ENCODE measurements at places on chromosomes 5 and 9.

GRCh38 chr9:117729375-117729774, 25.2 kb downstream of the TLR4 start:
- no peak for DNase-seq

DNA sequence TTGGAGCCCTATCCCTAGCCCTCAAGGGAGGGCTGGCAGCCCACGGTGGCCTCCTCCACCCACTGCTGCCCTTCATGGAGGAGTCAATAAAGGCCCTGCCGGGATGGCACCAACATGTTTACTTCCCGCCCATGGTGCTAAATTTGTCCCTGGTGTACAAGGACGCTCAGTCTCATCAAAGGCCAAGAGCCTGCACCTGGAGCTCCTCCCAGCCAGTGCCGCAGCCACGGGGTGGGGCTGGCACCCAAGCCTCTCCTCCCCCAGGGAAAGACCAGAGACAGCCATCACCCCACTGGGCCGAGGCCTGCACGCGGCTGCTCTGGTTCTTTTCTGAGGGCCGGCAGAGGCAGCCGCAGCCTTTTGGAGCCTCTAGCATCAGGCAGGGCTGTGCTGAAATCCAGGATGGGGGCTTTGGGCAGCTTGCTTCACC, 34.8 kb upstream of the RXRA start:
- no peak for DNase-seq

DNA sequence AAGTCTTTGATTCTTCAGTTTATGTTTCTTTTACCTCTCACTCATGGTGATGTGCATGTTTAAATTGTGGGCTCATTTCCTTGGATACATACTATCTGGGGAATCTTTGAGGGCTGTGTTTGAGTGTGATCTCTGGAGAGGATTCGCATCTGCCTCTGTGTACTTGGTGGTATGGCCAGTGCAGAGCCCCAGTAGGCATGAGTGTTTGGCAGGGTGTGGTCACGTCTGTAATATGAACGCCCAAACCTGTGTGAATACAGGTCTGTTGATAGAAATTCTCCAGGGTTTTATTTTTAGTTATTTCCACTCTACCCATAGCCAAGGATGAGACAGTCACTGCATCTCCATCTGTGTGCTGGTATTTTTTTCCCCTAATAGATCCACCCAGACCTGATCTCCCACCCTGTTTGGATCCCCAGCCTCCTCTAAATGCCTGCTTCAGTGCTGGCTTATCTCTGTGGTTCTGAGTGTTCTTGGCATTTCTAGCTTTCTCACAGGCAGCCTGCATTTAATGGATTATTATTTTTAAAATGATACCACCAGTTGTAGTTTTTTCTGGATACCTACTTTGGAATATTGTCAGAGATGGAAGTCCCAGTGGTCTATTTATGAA, 37.5 kb downstream of the TJP2 start:
- no peak for DNase-seq

DNA sequence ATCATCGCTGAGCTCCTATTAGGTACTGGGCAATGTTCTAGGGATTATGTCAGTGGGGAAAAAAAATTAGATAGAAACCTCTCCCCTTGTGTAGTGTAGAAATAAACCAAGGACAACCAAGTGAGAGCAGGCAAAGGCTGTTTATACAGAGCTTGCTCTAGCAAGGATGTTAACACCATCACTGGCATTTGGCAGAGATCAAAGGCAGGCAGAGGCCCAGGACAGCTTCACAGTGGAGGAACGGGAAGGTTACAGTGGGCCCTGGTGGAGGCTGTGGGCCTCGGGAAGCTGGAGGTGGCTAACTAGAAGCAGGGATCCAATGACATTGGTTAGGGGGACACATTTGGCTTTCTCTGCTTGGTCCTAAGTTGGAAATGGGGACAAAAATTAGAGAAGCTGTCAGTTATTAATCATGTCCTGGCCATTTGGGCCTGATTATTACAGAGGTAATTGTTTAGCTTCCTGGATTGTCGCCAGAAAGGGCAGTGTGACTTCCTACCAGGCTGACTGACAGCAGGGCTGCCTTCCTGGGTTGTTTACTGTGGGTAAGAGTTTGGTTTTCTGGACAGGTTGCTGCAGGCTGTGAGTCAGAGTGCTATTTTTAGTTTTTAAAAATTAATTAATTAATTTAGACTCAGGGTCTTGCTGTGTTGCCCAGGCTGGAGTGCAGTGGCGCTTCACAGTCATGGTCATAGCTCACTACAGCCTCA, 259.3 kb downstream of the ROR2 start:
- no peak for DNase-seq

DNA sequence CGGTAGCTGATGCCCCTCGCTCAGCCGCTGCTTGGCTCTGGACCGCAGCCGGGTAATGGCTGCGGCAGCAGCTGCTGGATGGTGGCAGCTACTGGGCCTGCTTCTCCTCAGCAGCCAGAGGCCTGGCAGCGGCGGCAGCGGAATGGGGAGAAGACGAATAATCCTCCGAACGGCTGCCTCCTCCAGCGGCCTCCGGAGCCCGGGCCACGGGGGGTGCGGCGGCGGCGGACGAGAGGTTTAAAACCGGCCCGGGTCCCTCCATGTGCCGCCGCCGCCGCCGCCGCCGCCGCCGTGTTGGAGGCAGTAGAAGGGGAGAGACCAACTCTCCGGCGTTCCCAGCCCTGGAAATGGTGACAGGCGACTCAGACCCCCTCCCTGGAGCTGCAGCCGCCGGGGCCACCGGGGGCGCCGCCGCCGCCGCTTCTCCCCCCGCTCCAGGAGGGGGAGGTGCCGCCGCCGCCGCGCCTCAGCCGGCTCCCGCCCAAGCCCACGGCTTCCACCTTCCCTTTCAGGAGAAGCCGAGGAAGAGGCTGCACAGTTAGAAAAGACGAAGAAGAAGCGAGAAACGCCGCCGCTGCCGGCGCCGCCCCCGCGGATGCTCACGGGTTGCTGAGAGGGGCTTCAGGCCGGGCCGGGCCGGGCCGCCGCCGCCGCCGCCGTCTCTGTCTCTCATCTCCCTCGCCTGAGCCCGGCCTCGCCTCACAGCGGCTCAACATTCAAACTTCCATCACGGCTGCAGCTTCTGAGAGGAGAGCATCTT, 118.4 kb upstream of the PRSS3 start:
- DNase-seq = peak; percentile 28

DNA sequence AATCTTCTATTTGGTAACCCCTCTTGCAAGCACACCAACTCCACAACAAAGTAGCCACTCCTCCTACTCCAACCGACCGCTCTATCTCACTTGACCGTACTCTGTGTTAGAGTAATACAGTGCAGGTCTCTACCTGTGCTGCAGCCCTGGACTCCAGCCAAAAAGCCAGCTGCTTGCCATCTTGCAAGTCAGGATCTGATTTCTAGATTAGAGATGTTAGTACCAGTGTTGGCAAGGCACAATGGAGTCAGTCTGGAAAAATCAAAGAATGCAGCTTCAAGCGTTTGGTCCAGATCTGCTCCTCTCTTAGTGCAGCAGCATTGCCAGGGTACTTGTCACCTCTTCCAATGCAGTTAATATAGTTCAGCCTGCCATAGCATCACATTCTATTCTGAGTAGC, 477.6 kb downstream of the ZSWIM6 start:
- no peak for DNase-seq

DNA sequence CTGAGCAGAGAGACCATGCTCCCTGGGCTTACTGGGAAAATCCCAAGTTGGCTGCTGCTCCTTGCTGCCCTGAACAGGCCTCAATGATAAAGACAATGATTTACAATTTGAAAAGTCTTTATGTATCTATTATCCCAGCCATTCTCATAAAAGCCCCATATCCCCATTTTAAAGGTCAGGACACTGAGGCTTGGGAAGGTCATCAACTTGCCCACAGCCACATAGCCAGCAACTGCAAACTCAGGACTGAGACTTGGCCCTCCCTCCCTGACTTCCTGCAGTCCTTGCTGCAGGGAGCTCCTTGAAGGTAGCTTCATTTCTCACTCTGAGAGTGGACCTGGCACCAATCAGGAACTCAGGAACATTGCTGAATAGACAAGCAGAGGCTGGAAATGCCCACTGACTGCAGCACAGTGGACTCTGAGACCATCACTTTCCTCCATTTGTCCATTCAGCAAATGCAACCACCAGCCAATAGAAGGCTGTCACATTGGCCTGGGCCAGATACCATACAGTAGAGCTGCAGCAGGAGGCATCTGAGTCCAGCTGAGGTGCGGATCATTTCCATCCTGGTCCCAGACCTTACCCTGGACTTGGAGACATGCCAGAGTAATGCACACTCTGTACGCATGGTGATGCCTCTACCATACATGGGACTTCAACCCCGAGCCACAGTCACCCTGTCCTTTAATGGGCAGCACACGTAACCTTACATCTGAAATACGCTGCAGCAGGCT, 18.3 kb downstream of the TNIP1 start:
- no peak for DNase-seq

DNA sequence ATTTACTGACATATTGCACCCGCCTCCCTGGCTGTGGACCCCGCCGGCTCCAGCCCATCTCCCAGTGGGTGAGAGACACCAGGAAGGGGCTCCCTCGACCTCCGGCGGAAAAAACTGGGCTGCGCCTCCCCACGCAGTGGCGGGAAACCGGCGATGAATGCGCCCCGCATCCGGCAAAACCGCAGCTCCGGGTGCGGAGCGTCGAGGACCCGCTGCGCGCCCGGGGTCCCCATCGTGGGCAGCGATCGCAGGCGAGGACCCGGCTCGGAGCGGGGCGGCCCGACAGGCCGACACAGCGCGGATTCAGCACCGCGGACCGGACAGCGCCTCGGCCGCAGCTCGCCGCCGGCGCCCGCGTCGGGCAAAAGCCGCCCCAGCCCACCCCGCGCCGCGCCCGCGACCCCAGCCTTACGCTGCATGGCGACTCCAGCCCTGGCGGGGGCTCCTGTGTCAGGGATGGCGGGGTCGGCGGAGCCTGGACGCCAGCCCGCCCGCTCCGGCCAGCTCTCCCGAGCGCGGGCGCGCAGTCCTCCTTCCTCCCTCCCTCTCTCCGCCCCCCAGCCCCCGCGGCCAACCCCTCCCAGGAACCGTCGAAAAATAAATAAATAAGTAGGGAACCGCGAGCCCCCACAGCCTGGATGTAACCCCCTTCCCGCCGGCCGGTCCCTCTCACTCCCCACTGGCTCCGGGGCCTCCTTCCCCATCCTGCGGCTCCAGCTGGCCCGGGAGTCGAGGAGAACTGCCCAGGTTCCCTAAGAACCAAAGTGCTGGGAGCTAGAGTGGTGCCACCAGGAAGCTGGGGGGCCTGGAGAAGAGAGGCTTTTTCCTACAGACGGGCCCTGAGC, 3.1 kb downstream of the LHX3 start:
- peak; percentile 30 for DNase-seq

DNA sequence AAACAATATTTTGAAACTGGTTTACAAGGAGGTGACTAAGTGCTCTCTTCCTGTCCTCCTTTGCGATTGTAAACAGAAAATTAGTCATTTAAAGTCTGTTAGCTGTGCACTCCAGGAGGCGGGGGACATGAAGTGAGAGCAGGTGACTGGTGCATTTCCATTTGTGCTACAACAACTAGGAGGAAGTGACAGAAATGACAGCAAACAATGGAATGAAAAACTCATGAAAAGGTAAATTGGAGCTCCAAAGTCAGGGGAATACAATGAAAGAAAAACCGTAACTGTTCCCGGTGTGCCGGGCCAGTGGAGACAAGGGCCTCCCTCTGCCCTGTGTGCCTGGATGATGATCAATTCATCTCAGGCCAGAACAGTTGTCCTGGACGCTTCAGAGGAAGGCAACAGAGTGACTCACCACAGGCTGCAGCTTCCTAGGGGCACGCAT, 439.9 kb downstream of the GADD45G start:
- no peak for DNase-seq

DNA sequence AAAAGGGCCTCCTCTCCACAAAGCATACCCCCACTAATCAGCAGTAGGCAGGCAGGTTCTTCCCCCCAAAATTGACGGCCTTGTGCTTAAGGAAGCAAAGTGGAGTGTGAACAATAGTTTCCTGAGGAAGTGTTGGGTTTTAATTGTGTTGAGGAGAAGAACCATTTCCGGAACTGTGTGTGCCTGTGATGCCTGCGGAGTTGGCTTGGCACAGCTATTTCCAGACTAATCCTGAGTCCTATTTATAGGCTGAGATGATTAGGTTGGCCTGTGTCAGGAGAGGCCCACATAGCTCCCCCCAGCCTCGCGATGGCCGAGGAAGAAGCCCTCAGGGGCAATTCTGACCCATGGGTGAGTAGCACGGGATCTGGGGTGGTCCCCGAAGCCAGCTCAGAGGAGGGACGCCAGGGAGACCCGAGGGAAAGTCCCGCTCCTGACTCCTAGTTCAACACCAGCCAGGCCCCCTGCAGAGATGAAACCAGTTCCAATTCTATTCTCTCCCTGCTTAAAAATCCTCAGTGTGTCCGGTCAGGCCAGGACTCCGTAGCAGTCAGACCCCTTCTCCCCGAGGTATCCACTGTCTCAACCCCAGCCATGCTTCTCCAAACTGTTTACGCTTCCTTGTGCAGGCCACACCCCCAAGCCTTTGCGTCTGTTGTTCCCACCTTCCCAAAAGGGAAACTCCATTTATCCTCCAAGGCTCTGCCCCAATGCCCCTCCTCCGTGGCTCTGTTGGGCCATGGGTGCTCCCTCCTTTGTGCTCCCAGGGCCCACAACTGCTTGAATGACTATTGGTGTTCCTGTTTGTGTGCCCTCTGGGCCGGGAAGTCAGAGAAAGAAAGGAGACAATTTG, 18.1 kb downstream of the GSN start:
- DNase-seq = no peak

DNA sequence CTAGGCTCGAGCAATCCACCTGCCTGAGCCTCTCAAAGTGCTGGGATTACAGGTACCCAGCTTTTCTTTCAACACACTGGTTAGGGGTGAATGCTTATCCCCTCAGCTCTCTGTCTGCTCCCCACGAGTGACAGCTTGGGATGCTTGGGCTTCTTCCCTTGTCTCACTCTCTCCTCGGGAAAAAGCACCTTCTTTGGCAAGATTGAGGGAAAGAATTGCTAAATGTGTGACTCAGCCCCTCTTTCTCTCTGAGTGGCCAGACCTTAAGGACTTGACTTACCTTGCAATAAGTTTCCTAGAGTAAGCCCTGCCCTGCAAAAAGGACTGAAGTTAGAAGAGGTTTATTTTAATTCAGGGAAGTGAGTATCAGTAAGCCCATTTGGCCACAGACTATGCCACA, 68.1 kb upstream of the ERBIN start:
- no peak for DNase-seq

GRCh38 chr5:157214861-157215513, 34.3 kb downstream of the ITK start:
- no peak for DNase-seq

- DNase-seq = no peak
Observed at GRCh38 chr5:72559866-72560766, 52.9 kb upstream of the ZNF366 start.

GRCh38 chr9:129026442-129027223, 1.5 kb downstream of the SH3GLB2 start:
- DNase-seq = no peak

DNA sequence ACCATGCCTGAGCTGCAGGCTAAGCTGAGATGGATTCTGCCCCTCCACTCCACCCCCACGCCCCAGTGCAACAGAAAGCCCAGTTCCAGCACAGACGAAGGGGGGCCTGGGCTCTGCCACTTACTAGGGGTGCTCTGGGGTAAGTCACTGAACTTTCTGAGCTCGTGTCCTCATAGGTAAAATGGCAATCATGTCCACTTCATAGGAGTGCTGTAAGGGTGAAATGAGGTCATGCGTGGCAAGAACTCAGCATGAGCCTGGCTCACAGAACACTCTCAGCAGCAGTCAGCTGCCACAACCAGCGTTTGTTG, 8.4 kb upstream of the PSD2 start:
- no peak for DNase-seq
